ENCODE measurements at places on chromosomes 1 and 21.

DNA sequence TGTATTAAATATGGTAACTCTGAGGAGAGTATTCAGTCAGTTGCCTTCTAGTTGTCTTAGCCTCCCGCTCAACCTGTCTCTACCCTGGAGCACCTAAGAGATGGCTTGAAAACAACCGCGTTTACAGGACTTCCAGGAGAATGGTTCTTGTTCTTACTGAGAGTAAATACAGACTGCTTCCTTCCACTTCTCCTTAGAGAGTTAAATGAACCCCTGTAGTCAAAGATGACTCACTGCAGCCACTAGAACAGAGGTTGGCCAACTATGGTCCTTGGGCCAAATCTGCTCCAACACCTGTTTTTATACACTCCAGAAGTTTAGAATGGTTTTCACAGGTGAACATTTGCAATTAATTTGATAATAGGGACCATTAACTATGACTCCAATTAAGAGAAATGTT, 60.1 kb upstream of the ASB17 start:
- DNase-seq = no peak

- no peak for DNase-seq
These were observed 59.5 kb upstream of the WLS start for GRCh38 chr1:68291688-68292384.

DNA sequence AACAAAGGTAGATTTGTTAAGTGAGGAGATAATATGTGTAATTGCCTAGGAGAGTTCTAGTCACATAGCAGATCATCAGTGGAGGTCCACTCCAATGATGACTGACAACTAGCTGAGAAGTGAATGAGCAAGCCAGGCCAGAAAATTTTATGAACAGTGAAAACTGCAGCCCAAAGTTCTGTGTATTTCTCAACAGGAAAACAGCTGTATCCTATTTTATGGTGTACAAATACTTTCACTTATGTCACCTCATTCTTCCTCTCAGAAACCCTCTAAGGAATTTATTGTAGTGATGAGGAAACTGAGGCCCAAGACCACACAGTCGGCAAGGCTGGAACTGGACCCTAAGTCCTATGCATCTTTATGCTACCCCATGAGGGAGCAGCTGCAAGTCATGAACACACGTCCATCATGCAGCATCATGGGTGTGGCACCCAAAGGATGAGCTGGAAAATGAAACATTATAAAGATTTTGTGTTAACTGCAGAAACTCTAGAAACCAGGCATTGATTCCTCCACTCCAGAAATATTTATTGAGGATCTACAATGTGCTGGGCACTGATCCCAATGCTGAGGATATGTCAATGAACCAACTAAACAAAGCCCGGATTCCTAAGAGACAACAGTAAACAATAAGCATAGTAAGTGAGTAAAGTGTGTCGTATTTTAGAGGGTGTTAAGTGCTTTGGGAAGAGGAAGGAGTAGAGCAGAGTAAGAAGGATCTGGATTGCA, 99.5 kb upstream of the DUSP10 start:
- no peak for DNase-seq

DNA sequence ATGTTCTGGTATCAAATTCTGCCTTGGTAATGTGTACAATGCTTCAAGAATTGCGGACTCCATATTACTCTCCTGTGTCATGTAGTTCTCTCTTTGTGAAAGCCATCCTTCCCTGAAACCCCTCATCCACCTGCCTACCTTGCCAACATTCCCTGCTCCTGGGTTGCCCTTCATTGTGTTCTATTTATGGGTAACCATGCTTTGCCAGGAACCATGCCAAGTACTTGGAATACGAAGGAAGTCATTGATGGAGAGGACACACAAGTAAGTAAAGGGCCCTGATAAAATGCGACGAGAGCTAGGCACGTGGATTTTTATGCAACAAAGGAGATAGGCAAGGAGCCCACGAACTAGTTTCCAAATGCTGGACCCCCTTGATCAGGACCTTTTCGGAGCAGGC, 300.8 kb downstream of the DISC1 start:
- no peak for DNase-seq

DNA sequence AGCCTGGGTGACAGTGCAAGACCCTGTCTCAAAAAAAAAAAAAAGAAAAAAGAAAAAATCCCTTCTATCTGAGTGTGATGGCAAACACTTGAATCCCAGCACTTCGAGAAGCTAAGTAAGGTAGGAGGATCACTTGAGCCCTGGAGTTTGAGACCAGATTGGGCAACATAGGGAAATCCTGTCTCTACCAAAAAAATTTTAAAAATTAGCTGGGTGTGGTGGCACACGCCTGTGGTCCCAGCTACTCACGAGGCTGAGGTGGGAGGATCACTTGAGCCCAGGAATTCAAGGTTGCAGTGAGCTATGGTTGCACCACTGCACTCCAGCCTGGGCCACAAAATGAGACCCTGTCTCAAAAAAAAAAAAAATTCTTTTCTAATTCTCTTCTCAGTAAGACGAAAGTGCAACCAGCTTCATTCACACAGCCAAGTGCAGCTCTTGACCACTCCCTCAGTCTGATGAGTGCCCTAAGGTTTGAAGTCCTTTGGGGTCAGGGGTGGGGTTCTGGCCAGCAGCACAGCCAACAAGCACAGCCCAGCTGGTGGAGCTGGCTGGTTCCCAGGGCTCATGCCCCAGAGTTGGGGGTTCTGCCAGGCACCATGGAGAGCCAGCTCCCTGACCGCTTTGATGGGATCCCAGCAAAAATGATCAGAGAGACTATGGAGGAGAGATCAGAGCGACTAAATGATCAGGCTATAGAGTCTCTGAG, 8.0 kb downstream of the SLC2A5 start:
- no peak for DNase-seq

DNA sequence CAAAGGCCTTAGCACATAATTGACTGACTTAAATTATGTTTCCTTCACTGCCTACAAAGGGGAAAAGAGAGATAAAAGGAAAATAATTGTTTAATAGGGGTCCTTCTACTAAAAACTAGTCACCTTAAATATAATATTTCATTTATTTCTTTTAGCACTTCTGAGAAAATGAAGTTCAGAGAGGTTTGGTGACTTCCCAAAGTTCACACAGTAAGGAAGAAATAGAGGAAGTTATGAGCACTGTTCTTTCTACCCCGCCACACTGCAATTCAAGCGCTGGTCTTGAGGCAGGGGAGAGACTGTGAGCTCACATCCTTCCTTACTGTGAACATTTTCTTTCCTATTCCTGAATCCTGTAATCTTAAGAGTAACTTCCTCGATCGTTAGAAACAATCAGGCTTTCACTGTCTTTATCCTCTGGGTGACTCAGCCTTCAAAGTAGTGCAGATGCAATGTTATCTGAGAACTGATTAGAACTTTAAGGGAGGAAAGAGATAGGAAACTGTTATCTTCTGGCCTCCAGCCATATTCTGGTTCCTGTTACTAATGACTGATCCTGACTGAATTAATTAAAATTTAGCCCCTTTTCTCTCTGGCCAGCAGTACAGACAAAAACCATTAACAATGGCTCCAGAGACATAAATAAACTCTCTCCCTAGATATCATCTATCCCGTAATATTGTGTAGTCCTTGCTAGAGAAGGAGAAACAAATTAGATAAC, 6.8 kb downstream of the RGS5 start:
- no peak for DNase-seq

DNA sequence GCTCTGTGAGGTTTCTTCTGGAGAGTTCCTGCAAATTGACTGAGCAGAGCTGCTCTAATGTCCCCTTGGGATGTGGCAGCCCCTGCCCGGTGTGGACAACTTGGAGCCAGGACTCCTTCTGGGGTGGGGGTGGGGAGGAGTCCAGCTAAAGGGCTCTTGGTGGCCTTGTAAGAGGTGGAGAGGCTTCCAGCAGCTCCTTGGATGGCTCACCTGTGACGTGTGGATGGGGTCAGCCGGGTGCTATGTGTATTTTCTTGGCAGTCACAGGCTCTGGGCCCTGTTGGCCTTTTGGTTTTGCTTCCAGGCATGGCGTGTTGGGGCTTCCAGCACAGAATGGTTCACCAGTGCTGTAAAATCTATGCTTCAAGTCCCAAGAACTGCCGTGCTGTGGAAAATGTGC, 38.2 kb downstream of the TRAPPC10 start:
- DNase-seq = no peak

DNA sequence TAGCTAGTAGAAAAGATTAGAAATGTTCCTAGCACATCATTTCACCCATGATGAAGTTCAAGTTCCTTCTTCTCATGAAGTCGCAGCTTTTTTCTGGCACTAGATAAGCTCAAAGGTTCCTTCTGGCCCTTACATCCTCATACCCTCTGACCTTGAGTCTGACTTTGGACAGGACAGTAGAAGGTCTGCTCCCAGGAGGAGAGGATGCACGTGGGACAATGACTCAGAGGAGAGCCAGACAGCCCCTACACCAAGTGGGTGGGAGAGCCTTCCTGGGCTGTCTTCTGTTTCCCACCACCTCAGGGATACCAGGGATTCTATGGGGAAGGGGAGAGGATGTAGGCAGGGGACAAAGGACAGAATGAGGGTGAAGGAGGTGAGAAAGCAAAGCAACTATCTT, 86.0 kb downstream of the HHIPL2 start:
- DNase-seq = no peak

DNA sequence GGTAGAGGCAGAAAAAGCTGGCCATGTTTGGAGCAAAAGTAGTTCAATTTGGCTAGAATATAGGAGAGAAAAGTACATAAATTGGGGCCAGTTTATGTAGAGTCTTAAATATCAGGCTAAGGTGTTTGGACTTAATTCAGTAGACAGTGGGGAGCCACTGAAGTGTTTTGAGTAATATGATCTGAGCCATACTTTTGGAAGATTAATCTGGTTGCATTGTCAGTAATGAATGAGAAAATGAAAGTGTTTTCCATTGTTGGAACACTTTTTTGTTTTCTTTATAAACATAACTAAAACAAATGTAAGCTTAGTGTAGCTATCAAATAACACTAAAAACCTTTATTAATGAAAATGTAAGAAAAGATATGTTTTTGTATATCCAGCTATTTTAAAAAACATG, 42.1 kb downstream of the POU2F1 start:
- DNase-seq = no peak

DNA sequence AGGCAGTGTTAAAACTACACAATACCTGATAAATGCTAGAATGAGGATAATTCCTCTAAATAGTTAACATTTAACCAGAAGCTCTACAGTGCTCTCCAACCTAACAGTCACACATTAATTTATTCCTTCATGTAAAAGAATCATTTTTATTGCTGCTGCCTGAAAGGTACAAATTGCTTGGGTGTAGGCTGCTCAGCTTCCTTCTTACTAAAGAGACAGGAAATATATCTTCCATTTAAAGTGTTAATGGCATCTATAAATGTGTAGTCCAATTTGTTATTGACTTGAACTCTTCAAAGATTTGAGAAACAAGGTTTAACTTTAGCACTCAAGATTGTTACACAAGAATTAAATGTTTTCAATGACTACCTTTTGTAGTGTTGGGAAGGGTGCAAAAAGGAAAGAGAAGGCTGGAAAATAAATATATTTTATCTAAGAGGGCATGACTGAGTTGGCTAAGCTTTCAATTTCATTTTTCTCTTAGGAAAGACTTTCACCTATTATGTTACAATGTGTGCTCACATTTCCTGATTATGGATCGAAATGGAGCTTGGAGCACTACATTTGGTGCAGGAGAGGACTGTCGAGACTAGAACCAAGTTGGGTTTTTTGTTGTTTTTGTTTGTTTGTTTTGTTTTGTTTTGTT, 105.5 kb upstream of the CACYBP start:
- no peak for DNase-seq

GRCh38 chr1:27577504-27578188, 26.3 kb downstream of the AHDC1 start:
- DNase-seq = peak; percentile 35

- DNase-seq = no peak
These were observed 121.2 kb downstream of the TRABD2B start for GRCh38 chr1:47875831-47876586.

DNA sequence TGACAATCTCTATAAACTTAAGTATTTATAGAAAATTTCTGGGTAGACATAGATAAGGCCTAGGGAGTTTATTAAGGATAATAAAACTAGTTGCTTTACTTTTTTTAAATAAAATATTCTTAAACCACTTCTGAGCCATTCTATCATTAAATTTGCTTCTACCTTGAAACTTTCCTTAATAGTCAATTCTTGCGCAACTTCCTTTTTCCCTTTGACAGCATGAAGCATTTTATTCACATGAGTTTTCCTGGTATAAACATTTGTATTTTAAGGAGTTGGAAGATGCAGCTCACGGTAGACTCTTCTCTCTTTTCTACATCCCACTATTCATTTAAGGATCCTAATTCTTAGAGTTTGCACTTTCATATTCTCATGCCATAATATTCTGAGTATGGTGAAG, 75.8 kb upstream of the DPH5 start:
- DNase-seq = no peak

- no peak for DNase-seq
These were observed 81.0 kb downstream of the MAN1C1 start for GRCh38 chr1:25697435-25698217.

DNA sequence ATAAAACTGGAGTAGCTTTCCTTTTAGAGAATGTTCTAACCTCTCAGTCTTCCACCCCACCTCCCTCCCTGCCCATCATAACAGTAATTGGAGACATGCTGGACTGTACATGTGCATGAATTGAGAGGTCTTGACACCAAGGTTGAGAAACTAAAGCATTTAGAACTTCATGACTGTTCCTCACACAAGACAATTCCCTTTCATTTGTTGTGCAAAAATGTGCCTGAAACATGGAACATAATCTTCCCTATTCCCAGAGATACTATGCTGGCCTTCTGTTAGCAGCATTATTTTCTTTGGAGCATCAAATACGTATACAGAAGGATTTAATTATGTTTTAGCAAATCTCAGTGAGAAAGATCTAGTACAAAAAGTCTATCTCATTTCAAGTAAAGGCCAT, 97.5 kb upstream of the KCNE2 start:
- no peak for DNase-seq

DNA sequence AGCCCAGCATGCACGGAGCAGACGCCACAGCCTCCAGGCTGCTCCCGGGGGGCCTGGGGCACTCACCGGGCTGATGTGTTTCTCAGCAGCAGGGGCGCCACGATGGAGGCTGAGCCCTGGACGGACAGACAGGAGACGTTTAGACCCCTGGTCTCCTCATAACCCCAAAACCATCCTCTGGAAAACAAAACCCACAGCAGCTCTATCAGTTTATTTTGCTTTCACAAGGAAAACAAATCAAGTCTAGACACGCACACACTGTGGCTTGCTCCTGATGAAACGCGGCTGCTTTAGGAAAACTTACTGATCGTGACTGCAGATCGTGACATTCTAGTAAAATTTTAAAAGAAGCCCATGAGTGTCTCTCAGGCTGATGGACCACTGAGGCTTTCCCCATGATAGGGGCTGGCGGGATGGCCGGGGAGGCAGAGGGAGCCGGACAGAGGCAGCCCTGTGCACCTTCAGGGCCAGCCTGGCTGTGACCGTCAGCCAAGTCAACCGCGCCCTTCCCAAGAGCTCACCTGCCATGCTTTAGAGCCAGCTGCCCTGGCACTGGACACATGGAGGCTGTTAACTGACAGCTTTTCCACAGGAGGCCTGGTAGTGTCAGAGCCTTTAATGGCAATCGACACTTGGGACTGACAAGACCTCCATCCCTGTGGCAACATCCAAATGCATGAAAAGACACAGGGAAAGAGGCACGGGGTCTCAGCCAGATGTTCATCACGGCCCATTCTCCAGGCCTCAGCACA, 5.2 kb downstream of the POFUT2 start:
- no peak for DNase-seq

Data from left ventricle myocardium inferior (tissue), 1 donor.